ENCODE measurements at places on chromosomes 4 and X.

DNA sequence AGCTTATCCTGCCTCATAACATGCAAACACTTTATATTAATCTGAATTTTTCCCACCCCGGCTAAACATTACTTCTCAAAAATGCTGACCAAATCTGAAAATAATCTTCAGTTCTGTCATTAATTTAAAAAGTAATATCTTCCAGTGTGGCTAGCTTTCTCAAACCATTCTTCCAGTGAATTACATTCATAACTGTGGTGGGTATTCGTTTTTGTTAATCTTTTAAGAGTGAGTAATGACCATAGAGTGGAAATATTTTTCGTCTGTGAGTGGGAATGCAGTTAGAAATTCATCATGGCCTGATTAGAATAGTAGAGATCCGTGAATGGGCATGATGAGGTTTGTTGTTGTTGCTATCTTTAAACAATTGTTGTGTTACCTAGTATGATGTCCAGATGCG lies 138.6 kb upstream of the SFRP2 start:
- no peak for DNase-seq

DNA sequence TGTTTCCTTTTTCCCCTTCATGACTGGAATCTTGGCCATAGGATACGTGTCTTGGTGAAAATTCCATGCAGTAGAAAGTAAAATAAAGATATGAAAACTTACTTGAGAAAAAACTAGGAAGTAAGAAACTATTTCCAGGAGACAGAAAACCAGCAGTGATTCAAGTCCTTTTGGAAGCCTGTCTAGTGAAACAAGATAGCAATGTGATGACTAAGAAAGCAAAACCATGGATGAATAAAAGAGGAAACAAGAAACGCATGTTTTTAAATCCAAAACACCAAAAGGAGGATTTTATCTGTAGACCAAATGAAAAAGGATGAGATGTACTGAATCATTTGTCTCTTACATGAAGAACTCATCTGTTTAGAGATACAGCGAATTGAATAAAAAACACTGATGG lies 1430.0 kb downstream of the ARAP2 start:
- DNase-seq: no peak

DNA sequence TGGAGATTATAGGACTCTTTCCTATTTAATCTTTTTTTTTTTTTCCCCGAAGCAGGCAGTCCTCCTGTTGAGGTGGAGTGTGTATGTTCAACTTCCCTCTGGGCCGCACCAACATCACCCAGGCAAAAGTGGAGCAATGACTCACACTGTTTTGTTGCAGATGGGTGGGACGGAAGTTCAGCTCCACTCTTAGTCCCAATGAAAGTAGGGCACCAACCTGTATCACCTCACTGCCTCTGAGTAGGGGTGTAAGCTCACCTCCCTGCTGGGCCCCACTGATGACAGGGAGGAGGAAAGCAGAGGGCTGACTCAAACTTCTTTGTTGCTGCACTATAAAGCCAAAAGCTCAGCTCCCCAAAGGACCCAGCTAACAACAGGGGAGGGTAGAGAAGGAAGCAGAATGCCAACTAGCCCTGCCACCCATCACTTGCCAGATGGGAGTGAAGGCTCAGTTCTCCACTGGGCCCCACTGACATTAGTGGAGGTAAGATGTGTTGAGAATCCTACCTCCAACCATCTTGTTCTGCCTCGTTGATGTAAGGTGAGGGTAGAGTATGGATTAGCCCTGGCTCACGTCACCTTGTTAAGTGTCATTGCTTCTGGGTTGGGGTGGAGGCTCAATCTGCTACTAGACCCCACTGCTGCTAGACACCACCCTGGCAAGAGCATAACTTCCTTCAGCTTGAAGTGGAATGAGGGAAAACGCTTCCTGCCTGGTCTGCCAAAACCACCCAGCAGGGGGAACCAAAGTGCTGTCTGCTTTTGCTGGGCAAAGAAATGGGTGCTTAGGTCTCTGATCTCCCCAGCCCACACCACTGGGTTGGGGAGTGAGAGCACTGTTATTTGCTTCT lies 14.1 kb downstream of the RPS6KA3 start:
- peak; percentile 46 for DNase-seq

DNA sequence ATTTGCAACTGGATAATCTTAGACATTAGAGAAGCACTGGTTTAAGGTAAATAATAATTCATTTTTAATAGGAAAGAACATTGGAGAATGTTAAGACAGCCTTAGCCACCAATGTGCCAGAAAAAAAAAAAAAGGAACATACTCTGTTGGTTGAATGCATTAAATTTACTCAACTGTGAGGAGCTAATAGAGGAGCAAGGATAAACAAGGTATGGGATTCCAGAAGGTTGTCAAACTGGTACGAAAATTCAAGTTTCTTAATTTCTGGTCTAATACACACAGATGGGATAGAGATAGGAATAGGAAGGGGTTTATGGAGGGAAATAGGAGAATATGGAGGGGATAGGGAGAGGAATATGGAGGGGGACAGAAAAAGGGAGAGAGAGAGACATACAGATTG lies 1096.6 kb downstream of the ARAP2 start:
- DNase-seq: no peak

Measured in stimulated activated CD8-positive, alpha-beta memory T cell treated with anti-CD3 and anti-CD28 coated beads, Interleukin-2, amount 100 ng/mL, for 1 hour (primary cell).